ENCODE measurements at places on chromosomes 4 and X.

GRCh38 chr4:30903502-30904214 is 183.5 kb downstream of the PCDH7 start:
- no peak for DNase-seq

GRCh38 chr4:32589853-32590252 is 1869.7 kb downstream of the PCDH7 start:
- no peak for DNase-seq

GRCh38 chr4:47842985-47843384 is 5.1 kb upstream of the CORIN start:
- no peak for DNase-seq

GRCh38 chr4:40329805-40330204 is 5.3 kb upstream of the CHRNA9 start:
- no peak for DNase-seq

GRCh38 chr4:78766026-78766425 is 10.1 kb upstream of the BMP2K start:
- no peak for DNase-seq

- DNase-seq: no peak
Observed at GRCh38 chr4:78707268-78707667, 68.9 kb upstream of the BMP2K start.

DNA sequence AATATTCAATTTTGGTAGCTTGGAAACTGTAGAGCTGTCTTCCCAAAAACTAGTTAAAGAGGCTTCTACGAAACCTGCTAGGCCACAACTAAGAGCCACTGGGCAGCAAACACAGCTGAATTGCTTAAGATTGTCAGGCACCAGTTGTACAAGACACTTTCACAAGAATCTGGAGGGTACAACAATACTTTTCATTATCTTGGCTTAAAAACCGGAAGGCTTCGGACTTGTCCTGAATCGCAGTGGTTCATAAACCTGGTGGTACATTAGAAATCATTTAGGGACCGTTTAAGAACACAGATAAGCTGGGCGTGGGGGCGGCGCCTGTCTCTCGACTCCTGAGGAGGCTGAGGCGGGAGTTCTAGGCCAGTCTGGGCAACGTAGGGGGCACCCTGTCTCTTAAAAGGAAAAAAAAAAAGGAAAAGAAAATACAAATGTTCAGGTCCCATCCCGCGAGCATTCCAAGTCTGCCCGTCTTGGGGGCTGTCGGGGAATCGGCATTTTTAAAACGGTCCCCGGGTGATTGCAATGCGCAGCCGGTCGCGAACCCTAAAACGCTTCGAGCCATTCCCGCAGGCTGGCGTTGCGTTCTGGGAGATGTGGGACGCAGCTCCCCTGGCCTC is 763 bp downstream of the PYURF start:
- no peak for DNase-seq

- DNase-seq: no peak
Observed at GRCh38 chr4:87982446-87983010, 7.0 kb downstream of the SPP1 start.

DNA sequence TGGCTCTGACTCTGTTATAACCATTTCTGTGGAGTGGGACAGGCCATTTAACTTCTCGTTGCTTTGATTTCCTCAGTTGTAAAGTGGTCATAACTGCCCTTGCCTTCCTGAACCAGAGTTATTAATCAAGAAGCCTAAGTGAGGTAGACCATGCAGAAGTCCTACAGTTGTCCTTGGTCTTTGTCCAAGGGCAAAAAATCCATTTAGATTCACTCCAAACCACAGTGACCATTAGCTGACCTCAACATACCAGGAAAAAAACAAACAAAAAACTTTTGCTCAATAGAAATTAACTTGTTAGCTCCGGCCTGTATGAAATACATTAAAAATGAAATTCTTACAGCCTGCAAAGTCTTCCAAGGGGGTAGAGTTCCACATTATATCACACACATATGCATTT is 52.7 kb downstream of the TBC1D9 start:
- DNase-seq: no peak

DNA sequence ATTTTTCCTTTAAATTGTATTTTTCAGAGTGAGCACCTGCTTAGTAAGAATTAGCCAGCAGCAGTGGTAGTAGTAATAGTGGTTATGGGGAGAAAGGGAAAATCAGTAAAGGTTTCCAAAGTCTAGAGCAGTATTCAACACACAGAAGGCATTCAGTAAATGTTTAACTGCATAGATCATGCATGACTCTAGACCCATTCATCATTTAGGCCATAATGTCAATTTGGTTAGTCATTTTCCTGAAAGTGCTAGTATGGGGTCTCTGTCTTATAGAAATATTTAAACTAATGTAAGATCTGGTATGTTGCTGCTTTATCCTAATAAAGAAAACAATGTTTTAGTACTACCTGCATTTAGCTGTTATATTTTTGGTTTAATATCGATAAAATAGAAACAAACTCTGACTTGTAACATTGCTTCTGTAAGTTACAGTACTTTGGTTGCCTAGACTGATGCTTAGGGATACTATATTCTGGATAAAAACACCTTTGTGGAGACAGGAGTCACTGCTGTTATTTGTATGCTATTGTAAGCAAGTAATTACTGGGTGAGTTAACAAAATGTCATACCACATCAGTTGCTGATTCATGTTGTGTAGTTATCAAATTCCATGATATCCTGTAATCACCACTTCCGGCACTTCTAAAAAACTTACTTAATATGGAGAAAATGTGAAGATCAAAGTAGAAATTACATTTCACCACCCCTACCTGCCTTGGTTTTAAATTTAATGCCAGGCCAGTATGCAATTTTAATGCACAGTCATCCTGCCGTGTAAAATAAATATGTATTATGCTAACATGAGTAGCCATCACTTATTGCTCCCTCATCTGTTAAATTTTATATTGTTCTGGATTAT is 115.8 kb upstream of the BMPR1B start:
- DNase-seq: peak; percentile 10

DNA sequence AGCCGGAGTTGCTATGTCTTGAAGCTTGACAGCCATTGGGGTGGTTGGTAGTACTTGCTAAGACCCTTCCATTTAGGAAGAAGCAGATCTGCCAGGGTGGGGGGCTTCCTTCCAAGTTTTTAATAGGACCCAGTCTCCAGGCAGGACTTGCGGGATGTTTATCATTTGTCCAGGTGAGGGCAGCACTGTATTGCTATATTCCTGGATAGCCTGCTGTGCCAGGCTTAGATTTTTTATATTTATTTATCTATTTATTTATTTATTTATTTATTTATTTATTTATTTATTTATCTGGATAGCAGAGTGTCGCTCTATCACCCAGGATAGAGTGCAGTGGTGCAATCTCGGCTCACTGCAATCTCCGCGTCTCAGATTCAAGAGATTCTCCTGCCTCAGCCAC is 87.4 kb upstream of the CT45A1 start:
- DNase-seq: no peak

DNA sequence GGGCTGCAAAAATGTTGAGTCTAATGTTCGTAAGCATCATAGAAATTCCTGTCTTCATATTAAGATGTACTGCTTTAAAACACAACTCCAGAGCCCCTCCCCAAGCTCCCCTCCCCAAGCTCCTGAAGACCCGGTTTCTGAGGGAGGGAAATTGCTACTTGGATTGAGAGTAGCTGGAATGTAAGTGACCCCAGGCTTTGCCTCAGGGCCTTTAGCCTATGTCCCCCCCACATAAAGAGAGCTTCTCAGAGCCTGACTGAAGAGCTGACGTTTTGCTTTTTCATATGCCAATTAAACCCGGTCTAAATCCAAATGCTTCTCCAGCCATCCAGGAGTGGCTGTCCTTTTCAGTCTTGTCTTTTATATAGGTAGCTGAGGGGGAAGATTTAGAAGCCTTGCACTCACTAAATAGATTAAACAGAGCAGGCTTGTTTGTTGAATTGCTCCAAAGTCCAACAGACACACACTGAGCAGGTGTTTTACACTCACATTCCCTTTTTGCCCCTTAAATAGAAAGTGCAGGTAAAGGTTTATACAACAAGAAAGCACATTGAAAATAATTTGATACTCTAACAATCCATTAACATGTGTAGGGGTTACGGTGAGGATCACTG is 19.6 kb downstream of the ARX start:
- DNase-seq: no peak

DNA sequence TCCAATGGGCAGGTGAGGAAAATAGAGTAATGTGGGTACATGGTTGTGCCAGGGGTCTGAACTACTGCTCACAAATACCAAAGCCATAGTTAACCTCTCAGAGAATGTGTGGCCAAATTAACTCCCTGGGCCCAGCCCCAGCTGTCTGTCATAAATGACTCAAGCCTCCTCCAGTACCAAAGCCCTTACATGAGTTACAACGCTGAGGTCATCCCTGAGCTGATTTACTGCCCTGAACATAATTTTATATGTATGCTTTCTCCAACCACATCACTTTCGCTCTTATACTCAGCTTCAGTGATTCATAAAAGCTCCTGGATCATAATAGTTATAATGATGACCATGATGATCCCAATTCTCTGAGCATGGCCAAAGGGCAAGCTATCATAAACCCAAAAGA is 283.9 kb downstream of the NKX6-1 start:
- DNase-seq: no peak

DNA sequence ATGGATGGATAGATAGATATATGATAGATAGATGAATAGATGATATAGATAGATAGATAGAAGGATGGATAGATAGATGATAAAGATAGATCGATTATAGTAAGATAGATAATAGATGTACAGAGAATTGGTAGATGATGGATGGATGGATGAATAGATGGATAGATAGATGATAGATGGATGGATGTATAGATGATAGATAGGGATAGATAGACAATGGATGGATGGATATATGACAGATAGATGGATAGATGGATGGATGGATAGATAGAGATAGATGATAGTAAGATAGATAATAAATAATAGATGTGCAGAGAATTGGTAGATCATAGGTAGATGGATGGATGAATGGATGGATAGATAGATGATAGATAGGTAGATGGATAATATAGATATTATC is 12.2 kb downstream of the GYG2 start:
- DNase-seq: no peak

GRCh38 chrX:147953976-147954375 is 27.2 kb upstream of the FMR1NB start:
- no peak for DNase-seq

- DNase-seq: no peak
Observed at GRCh38 chrX:3940000-3940610, 226.7 kb upstream of the PRKX start.

DNA sequence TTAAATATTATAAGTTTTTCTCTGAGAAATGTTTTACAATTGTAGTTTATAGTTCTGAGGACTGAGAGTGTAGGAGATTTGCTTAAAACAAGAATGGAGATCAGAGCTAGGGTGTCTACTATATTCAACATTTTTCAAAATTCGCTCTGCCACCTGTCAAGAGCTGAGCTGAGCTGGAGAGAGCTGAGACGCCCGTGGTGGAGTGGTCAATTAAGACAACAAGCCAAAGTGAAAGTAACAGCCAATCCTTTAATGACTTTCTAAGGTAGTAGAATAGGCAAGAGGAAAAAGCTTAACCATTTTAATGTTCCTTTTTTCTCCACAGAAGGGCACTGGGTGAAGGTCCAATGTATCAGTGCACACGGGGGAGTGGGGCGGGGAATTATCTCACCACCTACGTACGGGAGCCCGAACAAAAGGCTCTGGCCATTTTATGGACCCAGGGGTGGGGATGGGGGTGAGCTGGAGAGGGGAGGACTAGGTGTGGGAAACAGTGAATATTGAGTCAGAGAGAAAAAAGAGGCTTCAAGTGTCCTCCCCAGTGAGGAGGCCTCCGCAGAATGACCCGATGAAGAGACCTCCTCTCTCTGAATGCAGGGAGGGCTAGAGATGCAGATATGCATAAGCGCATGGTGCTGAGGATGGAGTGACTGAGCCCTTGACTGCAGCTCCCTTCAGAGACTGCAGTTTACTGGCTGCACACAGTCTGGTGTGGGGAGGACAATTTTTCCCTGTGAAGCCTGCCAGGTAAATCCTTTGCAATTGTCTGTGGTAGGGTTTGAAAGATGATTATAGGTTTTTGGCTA is 60.8 kb downstream of the SPCS3 start:
- no peak for DNase-seq

DNA sequence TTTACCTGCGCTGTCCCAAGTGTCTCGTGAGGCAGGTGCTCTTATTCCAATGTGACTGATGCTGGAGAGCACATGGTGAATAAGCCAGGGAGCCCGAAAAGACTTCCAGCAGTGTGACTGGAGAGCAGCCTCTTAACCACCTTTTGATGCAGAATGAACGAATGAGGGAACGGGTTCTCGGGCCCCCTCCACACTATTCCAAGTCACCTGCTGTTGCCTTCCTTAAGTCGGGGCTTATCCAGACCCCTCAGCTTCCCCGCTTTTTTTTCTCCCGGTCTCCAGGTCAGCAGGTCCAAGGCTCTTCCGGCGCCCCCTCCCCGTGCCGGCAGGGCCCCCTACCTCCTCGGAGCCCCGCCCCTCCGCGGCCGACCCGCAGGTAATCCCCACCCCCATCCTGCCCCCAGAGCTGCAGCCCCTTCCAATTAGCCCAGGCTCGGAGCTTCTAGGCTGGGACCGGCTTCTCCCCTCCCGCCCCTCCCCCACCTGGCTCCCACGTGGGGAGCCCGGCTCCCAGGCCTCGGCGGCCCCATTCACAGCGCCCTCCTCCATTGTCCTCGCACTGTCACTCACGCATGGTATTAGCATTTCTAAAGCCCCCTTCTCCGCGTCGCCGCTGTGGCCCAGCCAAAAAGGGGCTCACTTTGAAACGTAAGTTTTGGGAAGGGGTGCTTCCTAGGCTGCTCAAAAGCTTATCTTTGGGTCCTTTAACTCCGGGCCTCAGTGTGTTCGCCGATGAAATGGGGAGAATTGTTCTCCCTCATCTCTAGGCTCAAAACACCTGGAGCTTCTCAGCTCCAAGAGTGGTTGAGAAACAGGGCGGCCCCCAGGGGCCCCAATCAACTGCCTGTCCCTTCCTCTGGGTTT is 56.2 kb upstream of the PJA1 start:
- DNase-seq: no peak

DNA sequence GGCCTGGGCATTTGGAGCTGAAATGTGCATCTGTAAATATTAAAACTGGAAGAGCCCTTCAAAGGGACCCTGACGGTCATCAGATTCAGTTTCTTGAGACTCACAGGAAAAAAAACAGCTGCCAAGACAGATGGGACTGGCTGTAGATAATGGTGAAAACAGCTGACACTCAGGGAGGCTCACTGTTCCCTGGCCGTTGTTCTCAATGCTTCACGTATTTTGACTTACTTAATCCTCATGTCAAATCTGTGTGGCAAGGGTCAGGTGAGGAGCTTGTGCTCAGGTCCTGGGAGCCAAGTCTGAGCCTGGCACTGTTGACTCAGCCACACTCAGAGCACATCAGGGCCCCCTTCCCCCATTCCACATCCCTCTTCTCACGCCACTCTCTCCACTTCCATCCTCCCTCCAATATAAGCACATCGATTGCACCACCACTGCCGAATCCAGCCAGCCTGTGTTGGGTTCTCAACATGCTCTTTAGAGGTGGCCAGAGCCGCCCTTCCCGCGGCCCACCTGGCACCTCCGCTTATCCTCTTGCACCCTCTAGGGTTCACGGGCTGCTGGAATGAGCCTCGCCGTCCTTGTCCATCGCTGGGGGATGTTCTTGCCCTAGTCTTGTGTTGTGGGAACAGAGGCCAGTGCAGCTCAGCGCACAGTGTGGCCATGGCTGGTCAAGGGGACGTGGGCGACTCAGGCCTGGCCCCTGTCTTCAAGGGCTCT is 40.1 kb downstream of the EVC start:
- peak; percentile 83 for DNase-seq

- DNase-seq: no peak
Observed at GRCh38 chr4:41214825-41215146, 444 bp upstream of the APBB2 start.

GRCh38 chrX:41304178-41304577 is 29.8 kb upstream of the DDX3X start:
- no peak for DNase-seq

All from AG09309 (cell line).